Activated T-helper 2 cell treated with anti-CD3 and anti-CD28 coated beads, Interferon-gamma antibody, Interleukin-2, Interleukin-4, amounts not matched to agents 10 μg/mL and 5 μg/mL and 100 μg/mL, durations not matched to agents 14 hours and 24 hours and 36 hours (primary cell): ENCODE measurements at places on chromosomes 2 and 18. TPM values are rescaled to one million over a fixed set of nuclear protein-coding genes. Genes with fewer than 3 reads are reported as not detected.

CYTIP gene
- 199 and 206 TPM in 2 replicates for total RNA-seq

C2orf66 gene
- total RNA-seq, result 0.25 TPM in 2 replicates

SEPTIN10 gene
- 1.4 and 2.9 TPM in 2 replicates for total RNA-seq

CCDC74A gene
- 2.8 and 3.3 TPM in 2 replicates for total RNA-seq

AGXT gene
- not detected in 2 replicates for total RNA-seq

GNAL gene
- total RNA-seq, result 0.14 and 0.52 TPM in 2 replicates

DNA sequence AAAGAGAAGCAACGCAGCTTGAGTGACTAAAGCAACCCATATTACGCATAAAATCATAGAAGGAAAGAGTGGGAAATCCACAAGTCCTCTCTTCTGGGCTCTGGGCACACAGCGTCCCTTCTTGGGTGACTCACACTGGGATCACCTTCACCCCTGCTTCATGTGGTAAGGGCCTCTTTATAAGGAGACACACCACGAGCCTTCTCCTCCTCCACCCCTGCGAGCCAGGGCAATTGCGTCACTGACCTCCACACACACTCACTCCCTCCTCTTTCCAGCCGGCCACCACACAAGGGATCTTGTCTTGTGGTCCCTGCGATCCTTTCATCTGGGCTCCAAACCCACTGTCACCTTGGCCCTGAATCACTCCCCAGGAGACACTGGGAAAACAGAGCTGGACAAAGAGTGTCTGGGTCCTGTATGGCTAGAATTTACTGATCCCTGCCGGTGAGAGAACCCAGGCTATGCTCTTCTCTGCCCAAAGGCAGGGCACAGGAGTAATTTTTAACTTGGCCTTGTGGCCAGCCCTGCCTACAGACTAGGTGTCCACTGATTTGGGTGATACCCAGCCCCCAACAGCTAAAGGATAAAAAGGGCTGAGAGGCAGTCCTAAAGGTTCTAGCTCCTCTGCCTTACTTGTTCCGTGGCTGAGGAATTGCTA lies 35.3 kb downstream of the NHEJ1 start:
- no peak for DNase-seq

DNA sequence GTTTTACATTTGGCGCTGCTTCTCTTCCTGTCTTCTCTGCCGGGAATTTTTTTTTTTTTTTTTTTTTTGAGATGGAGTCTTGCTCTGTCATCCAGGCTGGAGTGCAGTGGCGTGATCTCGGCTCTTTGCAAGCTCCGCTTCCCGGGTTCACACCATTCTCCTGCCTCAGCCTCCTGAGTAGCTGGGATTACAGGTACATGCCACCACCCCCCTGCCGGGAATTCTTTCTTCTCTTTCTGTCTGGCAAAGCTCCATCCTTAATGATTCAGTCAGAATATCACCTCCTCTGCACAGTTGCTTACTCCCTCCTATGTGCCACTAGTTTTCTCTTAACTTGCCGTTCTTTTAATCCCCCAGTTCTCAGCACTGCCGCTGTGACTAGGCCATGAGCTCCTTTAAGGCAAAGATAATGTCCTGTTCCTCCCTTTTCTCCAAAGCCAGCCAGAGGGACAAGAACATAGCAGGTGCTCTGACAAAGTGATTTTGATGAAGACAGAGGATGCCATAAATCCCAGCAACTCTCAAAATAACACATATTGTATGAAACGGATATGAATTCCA lies 112.1 kb upstream of the LRATD1 start:
- no peak for DNase-seq

DNA sequence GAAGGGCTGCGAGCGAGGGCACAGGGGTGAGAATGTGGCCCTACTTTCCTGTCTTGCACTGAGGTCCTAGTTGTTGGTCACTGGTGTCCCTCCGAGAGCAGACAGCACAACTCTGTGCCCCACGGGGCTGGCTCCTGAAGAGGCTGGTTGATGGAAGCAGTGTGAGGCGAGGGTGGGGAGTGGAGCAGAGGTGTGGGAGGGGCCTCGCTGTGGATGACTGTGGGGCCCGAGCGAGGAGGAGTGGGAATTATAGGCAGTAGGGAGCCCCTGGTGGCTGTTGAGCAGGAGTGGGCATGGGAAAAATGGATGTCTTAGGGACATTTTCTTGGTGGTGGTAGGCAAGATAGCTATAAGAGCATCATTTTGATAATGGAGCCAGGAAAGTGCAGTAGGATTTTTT lies 660.5 kb upstream of the HS6ST1 start:
- no peak for DNase-seq

GRCh38 chr18:9106800-9107584 lies 4.5 kb downstream of the NDUFV2 start:
- DNase-seq, result no peak

- no peak for DNase-seq
Observed at GRCh38 chr2:203732092-203732952, 25.9 kb downstream of the CD28 start.

- peak; percentile 75 for DNase-seq
Observed at GRCh38 chr2:85826990-85827878, 61.6 kb downstream of the ST3GAL5 start.

GRCh38 chr2:165568361-165568760 lies 98.9 kb downstream of the CSRNP3 start:
- DNase-seq, result no peak

GRCh38 chr2:96105994-96106715 lies 10.2 kb downstream of the ADRA2B start:
- no peak for DNase-seq

GRCh38 chr2:221074238-221074637 lies 497.9 kb downstream of the EPHA4 start:
- no peak for DNase-seq

DNA sequence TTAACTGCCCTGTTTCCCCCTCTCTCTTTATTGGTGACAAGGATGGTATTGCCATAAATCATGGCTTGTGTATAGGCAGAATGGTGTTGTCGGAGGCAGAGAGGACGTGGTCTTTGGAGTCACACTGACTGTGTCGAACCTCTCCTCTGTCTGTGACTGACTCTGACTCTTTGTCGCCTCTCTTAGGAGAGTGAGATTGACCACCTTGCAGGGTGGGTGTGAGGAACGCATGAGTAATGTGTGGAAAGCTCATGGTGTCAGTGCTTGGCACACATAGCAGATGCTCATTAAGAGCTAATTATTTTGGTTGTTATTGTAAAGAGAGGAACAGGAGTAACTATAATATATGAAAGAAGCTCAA lies 145.6 kb downstream of the TTC27 start:
- no peak for DNase-seq

DNA sequence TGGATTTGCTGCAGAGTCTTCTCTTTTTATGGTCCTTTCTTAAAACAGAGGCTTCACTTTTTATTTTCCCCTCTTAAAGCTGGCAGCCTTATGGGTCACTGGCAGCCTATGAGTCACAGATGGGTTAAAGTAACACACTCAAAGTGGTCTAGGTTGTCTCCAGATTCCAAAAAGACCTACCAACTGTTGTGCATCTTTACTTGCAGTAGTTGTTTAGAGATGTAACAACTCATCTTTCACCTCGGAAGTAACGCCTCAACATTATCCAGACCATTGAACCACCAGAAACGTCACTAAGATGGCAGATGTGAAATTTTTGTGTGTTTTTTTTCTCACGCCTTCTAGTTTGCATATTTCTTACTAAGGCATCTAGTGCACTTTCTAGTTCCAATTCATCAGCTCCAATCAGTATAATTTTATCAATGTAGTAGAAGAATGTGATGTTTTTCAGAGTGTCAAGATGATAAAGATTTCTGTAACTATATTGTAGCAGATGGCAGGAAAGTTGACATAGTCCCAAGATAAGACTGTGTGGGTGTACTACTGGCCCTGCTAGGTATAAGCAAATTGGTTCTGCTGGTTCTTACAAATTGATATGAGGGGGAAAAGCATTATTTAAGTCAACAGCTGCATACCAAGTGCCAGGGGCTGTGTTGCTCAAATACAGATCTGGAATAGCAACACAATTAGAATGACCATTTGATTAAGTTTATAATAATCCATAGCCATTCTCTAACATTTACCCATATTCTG lies 9.6 kb upstream of the SEC11C start:
- no peak for DNase-seq

DNA sequence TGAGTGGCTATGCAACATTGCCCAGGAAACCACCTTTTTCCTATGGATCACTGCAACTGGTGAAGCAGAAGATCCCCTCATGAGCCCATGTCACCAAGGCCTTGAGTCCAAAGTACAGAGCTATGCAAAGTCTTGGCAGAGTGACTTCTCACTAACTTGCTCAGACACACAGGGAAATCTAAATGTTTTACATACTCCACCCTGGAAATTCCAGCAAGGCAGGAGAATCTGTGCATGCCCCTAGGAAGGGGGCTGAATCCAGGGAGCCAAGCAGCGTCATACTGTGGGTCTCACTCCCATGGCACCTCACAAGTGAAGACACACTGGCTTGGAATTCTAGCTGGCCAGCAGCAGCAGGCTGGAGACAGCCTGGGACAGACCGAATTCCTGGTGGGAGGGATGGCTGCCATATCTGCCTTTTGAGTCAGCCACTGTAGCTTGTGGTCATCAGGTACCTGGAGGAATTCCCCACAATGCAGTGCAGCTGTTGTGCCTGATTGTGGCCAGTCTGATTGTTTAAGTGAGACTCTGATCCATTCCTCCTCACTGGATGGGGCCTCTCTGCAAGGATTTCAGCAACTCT lies 1817.4 kb downstream of the SUCLG1 start:
- DNase-seq, result no peak

DNA sequence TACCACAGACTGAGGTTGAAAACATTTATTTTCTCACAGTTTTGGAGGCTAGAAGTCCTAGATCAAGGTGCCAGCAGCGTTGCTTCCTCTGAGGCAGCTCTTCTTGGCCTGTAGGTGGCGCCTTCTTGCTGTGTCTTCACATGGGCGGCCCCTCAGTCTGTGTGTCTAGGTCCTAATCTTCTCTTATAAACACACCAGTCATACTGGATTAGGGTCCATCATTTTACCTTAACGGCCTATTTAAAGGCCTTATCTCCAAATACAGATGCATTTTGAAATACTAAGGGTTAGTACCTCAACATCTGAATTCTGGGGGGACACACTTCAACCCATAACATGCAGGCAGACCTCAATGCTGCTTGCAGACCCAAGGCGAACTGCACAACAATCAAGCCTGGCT lies 4.4 kb upstream of the RMC1 start:
- peak; percentile 63 for DNase-seq

DNA sequence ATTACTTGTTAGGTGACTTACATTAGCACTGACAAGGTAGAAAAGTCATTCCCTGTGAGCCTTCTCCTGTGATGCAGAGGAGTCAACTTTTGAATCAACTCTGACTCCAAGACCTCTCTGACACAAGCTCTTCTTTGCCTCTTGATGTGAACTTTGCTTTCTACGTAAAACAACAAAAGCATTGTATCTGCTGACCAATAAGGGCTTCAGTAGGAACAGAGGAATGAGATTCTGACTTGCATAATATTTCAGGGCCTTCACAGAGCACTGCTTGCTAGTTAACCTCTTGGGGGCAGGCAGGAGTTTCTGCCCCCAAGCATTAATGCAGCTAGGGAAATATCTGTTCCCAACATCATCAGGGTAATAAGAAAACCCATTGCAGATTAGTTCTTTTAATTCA lies 791.5 kb downstream of the BCL11A start:
- DNase-seq, result no peak

GRCh38 chr2:210195101-210195852 lies 24.1 kb upstream of the KANSL1L start:
- DNase-seq, result no peak

DNA sequence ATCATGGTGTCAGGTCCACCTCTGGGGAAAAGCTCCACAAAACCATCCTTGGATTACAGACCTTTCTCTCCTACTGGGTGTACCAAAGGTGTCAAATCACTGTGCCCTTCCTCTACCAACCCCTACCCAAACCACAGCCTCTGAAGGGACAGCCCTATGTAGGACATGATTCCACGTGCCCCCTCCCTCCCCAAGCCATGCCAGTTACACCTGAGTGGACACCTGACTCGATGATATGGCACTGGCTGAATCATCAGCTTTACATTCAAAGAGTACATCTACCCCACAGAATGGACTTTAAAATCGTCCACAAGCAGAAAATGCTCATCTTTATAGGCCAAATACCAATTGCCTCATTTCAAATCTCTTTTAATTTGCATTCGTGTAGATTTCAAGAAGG lies 26.0 kb downstream of the TRABD2A start:
- no peak for DNase-seq

DNA sequence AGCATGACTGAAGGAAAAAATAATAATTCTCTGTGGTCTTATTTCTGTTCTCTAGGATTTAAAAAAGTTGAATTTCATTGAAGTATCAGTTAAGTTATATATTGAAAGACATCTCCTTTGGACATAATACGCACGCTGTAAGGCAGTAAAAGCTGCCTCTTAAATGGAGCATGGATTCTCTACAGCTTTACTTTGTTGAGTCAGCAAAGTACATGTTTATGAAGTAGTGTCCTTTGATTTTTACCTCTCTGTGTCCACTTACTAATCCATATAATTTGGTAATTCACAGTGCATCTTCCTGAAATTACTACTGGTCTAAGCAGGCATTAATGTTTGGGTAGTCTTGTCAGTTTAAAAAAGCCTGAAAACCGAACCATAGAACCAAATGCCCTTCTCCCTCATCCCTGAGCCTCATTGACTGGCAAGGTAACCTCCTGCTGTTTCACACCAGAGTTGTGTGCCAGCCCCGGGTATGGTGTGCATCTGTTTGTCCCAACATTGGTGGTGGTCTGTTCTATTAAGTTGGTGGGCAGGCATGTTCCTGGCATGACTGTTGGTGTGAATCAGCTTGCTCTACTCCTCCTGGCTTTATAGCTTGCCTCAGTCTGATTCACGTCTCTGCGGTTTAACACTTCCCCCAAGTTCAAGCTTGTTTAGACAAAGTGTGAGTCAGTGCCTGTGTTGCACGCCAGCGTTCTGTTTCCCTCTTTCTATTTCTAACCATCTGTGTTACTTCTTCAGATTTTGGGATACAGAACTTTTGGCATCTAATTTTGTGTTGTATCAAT lies 71.0 kb upstream of the ITM2C start:
- peak; percentile 69 for DNase-seq
